ENCODE measurements at places on chromosomes 3 and 15.

DNA sequence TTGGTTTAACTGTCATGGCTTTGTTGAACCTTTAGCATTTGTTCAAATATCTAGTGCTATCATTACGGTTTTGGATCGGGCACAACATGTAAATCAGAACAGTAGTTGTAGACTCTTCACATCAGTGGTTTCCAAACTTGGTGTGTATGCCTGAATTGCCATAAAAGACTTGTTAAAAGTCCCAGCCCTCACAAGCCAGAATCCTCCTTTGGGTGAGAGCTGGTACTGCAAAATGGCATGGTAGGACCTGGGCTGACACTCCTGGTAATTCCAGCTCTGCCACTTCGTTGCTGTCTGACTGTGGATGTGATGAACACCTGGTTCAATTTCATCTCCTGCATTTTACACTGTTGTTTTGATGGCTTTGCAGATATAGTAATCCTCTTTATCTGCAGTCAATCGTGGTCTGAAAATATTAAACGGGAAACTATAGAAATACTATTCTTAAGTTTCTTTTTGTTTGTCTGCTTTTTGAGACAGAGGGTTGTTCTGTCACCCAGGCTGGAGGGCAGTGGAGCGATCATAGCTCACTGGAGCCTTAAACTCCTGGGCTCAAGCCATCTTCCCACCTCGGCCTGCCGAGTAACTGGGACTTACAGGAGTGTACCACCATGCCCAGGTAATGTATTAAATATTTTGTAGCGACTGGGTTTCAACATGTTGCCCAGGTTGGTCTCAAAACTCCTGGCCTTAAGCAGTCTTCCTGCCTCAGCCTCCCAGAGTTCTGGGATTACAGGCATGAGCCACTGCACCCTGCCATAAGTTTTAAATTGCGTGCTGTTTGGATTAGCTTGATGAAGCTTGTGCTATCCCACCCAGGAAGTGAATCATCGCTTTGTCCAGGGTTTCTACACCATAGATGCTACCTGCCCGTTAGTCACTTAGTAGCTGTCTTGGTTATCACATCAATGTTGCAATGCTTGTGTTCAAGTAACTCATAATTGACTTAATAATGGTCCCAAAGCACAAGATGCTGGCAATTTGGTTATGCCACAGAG is 61.6 kb downstream of the RAB7A start:
- peak; percentile 18 for DNase-seq

- DNase-seq: no peak
Observed at GRCh38 chr3:20696388-20697150, 510.6 kb upstream of the SGO1 start.

DNA sequence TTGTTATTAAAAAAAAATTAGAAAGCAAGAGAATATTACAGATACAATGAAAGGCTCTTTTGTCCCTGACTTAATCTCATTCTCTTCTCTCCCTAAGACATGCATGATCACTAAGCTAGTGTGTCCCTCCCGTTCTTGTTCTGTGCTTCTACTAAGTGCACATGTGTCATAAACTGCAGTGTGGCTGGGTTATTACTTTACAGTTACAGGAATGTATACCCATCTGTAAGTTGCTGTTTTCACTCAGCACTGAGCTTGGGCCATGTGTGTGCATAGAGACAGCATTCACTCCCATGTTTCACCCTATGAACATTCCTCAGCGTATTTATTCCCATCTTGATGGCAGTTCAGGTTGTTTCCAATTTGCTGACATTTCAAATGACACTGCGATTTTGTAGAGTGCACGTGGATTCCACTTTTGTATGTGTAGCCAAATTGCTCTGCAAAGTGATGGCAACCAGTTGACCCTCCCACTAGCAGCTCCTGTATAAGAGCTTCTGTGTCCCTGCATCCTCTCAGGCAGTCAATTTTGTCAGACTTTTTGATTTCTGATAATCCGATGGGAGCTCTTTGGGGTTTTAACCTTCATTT is 145.8 kb upstream of the UBE2E1 start:
- DNase-seq: no peak

GRCh38 chr3:114393367-114394072 is 99.7 kb downstream of the TIGIT start:
- no peak for DNase-seq

- no peak for DNase-seq
Observed at GRCh38 chr3:155418407-155418806, 124.9 kb upstream of the STRIT1 start.

- DNase-seq: no peak
Observed at GRCh38 chr3:36832406-36832805, 68.1 kb upstream of the DCLK3 start.

DNA sequence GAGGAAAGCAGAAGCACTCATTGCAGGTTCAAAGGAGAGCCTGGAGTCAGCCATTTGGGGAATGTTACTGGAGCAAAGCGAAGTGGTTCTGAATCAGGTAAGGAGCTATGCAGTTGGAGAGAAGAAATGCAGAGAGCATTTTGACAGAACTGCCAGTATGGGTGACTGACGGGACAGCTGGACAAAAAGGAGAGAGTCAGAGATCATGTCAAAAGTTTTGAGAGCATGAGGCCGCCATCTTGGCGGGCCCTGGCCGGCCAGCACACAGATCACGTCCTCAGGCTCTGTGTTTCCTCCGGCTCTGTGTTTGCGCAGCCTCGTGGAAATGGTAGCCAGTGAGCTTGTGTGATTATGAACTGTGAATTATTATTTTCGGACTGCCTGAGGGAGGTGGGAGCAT is 29.8 kb upstream of the UBE3A start:
- no peak for DNase-seq

DNA sequence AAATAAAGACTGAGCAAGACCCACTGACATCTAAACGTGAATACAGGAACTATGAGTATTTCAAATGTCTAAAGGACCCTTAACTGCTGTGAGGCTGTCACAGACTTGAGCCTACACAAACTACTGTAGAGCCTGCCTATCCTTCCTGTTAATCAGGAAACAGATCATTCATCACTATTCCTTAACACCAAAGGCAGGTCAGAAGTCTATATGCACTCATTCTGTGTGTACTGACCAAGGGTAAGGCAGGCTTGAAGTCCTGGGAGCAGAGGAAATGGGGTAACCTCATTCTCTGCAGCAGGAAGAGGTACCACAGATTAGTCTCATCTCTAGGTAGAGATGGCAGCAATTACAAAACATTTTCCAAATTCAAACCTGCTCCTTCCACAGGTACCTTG is 30.7 kb downstream of the NPTN start:
- no peak for DNase-seq

GRCh38 chr3:115100806-115101205 is 46.3 kb downstream of the ZBTB20 start:
- no peak for DNase-seq

GRCh38 chr3:64445109-64445943 is 220.1 kb upstream of the PRICKLE2 start:
- DNase-seq: no peak

- DNase-seq: peak; percentile 40
Observed at GRCh38 chr3:40179016-40179415, 130.5 kb upstream of the EIF1B start.

DNA sequence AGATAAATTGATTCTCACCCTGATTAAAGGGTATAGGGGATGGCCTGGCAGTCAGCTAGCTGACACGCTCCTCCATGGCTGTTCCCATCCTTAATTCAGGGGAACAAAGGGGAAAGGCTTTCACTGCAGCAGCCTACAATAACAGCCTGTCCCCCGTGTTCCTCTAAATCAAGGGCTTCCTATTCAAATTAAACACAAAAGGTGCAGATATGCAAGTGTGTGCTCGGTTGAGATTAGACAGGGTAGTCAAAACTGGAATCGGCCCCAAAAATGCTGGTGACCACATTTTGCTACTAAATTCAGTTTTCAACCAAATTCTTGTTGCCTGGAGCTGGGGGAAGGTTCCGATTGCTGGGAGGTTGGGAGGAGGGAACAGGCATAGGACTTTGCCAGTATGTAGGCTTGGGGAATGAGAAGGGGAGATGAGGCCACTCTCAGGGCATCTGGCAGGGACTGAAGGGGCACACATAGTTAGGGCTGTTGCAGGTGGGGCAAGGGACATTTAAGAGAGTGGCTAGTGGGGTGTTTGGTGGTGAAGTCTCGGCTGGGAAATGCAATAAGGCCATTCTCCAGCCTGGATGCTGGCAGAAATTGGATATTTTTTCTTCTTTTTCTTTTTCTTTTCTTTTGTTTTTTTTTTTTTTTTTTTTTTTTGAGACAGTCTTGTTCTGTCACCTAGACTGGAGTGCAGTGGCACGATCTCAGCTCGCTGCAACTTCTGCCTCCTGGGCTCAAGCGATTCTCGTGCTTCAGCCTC is 32.9 kb upstream of the CTSH start:
- no peak for DNase-seq

DNA sequence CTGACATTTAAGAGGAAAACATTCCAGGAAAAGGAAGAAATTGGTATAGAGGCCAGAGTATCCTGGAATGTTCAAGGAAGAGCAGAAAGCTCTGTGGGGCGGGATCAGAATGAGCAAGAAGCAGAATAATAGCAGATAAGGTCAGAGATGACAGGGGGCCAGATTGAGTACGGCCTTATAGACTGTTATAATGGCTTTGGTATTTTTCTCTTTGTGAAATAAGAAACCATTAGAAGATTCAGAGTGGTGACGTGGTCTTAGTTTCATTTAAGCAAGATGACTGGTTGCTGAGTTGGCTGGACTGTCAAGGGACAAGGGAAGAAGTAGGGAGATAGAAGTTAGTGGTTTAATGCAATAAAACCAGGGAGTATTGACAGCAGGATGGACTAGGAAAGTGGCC is 218.3 kb upstream of the SOX2 start:
- DNase-seq: no peak

DNA sequence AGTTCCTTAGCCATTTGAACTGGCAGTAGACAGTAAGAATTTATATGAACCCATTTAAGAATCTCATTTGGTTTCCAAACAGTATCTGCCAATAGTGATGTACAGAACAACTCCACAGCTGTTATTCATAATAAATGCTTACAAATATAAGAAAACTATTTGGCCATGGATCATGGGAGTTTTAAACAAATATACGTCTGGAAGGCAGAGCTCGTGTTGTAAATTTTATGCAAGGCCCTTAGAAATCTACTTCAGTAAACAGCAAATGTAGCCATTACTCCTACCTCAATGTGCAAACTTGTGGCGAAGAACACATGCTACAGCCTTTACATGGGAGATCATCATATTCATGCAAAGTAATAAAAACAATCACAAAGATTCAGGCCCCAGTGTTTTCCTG is 65.3 kb upstream of the NANOGP8 start:
- DNase-seq: no peak

GRCh38 chr3:190825386-190826016 is 37.0 kb downstream of the GMNC start:
- DNase-seq: no peak

- no peak for DNase-seq
Observed at GRCh38 chr3:9013782-9014563, 50.7 kb upstream of the RAD18 start.

DNA sequence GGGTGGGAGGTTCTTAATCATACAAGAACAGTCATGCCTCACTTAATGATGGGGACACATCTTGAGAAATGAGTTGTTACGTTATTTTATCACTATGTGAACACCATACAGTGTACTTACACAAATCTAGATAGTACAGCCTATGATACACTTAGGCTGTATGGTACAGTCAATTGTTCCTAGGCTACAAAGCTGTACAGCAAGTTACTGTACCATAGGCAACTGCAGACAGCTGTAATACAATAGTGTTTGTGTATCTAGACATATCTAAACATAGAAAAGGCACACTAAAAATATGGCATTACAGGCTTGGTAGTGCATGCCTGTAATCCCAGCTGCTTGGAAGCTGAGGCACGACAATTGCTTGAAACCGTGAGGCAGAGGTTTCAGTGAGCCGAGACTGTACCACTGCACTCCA is 55.7 kb upstream of the PLXND1 start:
- DNase-seq: no peak

DNA sequence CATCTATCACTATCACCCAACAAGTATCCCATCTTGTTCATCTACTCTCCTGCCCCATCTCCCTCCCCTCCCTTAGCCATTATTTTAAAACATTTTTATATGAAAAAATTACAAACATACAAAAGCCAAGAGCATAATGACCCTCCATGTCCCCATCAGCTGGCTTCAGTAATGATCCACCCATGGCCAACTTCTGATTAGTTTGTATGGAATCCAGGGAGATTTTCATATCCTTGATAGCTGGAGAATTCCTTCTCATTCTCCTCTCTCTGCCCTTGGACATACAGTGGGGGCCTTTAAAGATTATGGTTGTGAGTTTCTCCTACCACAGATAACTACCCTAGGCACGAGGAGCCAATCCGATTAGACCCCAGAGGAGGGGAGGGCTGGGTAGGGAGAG is 40.2 kb downstream of the IRAK2 start:
- DNase-seq: no peak

DNA sequence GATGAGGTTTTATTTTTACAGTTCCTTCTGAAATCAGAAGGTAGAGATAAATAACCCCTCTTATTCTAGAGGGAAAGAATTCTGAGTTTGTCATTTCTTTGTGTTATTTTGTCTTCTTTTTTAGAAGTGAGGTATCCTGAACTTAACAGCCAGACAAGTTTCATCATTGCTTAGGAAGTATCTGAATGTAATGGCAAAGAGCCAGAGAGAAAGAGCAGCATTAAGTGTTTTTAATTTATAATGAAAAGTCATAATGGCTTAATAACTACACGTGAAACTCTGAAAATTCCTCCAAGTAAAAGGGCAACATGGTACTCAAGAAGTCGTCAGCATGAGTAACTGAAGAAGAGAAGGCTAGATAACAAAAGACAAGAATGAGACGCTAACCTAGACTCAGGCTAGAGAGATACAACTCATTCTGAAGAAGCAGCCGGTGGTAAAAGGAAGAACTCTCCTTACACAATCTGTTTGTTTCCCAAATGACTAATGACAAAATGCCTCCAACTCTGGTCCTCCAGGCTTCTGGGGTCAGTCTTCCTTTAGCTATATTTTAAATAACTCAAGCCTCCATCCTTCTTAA is 116.2 kb upstream of the NECTIN3 start:
- no peak for DNase-seq

DNA sequence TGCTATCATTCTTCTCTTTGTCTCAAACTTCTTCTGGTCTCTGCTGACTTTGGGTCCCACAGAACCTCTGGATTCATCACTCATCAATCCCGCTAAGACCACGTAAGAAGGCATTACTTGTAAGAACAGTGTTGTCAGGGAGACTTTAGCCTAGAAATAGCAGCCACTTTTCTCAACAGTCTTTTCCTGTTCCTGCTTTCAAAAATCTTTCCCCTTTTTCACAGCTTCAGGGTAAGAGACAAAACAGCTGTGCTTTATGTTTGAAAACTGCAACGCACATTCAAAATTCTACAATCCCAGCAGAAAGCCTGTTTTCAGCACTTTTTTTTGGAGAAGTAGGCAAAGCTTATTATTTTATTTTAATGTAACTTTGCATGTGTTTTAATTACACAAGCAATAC is 42.0 kb upstream of the FAM98B start:
- DNase-seq: no peak

GRCh38 chr3:99980606-99981005 is 133.7 kb downstream of the FILIP1L start:
- no peak for DNase-seq
